ENCODE measurements at places on chromosomes 5 and 9. TPM values are rescaled to one million over a fixed set of nuclear protein-coding genes. Genes with fewer than 3 reads are reported as not detected.

SLC25A2 gene
- not detected for total RNA-seq

CTNND2 gene
- total RNA-seq: not detected

EPB41L4A gene
- total RNA-seq: 10.6 TPM

SV2C gene
- not detected for total RNA-seq

ZNF883 gene
- 1.3 TPM for total RNA-seq

BHMT2 gene
- total RNA-seq: 5.3 TPM

ELL2 gene
- total RNA-seq: 53.2 TPM

TSSK1B gene
- total RNA-seq: not detected

DIRAS2 gene
- total RNA-seq: not detected
